ENCODE measurements at places on chromosomes 5 and 9.

DNA sequence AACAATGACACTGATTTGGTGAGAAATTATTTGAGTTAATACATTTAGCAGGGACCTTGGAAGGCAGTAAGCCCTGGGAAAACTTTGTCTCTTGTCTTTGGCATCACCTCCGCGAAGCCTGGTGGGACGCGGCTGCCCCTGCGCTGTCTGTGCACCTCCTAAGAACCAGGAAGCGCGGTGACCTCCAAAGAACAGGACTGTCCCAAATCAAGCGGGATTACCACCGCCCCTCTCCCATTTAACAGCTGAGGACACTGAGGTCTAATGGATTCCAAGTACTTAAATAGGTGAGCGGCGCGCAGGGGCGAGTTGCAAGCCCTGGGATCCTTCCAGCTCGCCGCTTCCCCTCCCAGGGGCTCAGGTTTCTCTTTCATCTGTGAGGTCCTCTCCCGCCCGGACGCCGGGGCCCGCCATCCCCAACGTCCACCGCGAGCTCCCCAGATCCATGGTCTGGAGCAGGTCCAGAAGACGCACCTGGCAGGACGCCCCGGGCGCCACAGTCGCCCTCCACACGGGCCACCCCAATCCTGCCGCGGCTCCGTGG is 432 bp downstream of the STARD4 start:
- DNase-seq: no peak

DNA sequence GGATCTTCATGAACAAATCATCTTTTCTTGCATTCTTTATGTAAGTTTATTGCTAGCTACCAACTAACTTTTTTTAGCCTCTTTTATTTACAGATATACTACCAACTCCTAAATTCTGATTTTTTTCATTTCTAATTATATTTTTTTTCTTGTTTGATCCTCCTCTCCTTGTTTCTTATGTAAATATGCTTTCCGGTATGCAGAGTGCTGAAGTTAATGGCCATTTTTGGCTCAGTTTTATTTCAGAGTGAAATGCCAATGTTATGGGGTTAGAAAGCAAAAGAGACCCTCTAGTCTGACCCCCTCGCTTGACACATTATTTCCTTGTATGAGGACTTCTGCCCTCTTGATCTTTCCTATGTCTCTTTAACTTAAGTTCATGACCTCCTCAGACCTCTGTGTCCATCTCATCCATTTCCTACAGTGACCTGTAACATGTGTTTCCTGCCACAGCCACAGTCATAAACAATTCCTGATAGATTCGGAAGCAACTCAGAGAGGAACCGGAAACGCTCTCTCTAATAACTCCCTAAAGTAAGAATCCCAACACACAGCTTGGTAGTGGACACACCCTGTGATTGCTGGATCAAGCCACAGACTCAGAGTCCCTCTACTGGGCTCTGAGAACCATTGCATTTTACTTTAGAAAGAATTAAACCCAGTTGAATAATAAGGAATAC is 42.9 kb upstream of the AFAP1L1 start:
- peak; percentile 13 for DNase-seq

- no peak for DNase-seq
These were observed 374.8 kb downstream of the EFNA5 start for GRCh38 chr5:107295914-107296313.

DNA sequence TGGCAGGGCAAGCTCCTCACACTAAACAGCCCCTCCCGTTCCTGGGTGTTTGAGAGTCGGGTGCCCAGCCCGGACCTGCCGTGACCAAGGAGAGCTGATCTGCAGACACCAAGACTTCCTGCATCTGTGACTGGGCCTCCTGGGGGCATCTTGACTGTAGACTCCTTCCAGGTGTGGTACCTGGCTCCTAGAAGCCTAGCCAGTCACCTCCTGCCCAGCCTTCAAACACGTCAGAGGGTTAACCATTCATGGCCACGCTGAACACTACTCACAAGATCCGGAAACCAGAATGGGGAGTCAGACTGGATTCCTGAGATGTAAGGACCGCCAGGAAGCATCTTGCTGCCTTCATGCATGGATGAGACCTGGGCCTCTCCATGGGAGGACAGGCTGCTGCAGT is 3.7 kb upstream of the LCN2 start:
- DNase-seq: no peak

GRCh38 chr9:91164724-91165520 is 196.8 kb downstream of the AUH start:
- DNase-seq: peak; percentile 58

DNA sequence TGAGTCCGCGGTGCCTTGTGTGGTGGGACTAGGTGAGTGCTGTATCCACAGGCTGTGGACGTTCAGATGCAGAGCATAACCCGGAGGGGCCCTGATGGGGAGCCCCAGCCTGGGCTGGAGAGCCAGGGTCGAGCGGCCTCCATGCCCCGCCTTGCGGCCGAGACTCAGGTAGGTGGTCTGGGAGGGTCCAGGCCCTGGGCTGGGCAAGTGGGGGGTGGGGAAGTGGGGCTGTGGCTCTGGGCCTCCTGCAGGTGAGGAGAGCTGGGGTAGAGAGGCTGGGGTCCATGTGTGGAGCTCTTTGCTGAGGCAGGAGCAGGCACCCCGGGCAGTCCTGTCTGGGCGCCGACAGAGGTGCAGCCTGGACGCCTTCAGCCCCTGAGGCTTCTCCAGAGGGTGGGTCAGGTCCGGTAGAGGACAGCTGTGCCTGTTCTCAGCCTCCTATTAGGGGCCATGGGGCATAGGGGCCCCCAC is 241.1 kb downstream of the CACNA1B start:
- no peak for DNase-seq

GRCh38 chr5:135993880-135994636 is 34.7 kb upstream of the TGFBI start:
- no peak for DNase-seq

- peak; percentile 20 for DNase-seq
These were observed at the start of gene TPM2 for GRCh38 chr9:35689542-35690293. TSS of gene TPM2 (minus strand) at chr9:35689925. CDS start at chr9:35689817, 108 bp downstream.

- no peak for DNase-seq
These were observed 17.9 kb downstream of the MRPS27 start for GRCh38 chr5:72302171-72302570.

DNA sequence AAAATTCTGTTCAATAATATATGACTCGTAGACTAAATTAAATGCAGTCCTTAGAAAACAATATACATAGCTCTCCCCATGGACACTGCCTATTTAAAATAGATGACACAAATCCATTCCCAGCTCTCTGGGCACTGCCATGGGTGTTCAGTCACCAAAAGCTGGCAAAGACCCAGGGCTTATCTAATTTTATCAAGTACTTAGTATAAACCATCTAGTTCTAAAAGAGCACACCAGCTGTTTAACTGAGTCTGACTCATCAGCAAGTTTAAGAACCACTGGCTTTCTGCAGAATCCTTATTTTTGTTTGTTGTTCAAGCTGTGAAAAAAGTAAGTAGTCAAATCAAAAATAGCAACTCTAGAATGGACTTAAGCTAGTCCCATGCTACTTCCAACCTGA is 107.6 kb downstream of the PLPP1 start:
- DNase-seq: peak; percentile 66

GRCh38 chr9:117135501-117136098 is 279.3 kb downstream of the ASTN2 start:
- no peak for DNase-seq

GRCh38 chr5:111211341-111211740 is 12.8 kb upstream of the CAMK4 start:
- DNase-seq: no peak

DNA sequence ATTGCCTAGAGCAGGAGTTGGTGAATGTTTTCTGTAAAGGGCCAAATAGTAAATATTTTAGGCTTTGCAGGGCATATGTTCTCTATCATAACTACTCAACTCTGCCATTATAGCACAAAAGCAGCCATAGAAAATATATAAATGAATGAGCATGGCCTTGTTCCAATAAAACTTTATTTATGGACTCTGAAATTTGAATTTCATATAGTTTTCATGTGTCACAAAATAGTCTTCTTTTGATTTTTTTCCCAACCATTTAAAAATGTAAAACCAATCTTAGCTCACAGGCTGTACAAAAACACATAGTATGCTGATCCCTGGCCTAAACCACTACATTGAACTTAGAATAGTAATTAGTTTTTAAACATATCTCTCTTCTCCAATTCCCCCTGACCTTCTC is 179.6 kb downstream of the ZNF462 start:
- no peak for DNase-seq

DNA sequence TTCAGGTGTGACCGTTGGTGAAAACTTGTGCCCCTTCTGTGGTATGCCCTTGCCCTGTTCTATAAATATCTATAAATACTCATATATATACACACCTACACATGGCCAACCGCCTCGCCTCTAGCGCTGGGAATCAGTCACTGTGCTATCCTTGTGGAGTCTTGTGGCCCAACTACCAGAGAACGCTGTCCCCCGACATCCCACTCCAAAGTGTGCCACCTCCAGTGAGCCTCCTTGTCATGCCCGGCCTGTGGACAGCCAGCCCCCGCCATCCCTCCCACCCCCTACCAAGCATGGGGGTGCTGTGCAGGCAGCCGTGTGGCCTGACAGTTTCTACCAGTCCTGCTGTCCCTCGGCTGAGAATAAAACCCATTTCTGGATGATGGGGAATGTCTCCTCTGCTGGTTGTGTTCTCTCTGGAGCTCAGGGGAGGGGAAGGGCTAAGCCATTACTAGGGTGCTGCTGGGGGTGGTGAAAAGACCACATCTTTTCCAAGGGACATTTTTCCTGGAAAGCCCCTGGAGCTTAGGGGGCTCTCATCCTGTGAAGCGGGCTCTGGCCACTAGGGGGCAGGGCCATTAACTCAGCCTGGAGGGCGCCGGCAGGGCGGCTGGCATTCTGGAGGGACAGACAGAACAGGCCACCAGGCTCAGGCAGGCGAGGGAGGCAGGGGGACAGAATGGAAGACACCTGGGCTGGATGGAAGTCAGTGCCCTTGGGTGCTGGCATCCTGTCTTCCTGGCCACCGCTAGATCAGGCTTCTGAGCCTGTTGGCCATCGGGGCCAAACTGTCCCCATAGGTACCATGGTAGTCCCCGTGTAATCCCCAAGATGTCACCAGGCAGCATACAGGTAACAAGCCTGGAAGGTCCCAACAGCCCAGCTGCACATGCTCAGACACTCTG is 20.7 kb downstream of the GOLGA2 start:
- peak; percentile 64 for DNase-seq

DNA sequence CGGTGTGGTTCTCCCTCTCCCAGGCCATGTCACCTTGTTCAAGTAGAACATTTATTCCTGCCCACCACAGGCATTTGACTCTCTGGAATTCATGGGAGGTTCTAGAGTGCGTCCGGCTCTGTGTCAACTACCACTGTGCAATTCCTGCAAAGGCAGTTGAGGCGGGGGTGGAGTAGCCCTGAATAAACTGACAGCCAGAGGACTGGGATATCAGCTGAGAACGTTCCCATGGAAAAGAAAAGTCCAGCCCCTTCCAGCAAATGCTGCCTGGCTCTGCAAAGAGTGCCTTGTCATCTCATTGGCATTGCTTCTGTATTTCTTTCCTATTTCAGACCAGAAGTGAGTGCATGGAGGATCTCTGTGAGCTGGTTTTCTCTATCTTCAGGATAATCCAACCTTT is 18.9 kb upstream of the MEGF9 start:
- DNase-seq: peak; percentile 90

DNA sequence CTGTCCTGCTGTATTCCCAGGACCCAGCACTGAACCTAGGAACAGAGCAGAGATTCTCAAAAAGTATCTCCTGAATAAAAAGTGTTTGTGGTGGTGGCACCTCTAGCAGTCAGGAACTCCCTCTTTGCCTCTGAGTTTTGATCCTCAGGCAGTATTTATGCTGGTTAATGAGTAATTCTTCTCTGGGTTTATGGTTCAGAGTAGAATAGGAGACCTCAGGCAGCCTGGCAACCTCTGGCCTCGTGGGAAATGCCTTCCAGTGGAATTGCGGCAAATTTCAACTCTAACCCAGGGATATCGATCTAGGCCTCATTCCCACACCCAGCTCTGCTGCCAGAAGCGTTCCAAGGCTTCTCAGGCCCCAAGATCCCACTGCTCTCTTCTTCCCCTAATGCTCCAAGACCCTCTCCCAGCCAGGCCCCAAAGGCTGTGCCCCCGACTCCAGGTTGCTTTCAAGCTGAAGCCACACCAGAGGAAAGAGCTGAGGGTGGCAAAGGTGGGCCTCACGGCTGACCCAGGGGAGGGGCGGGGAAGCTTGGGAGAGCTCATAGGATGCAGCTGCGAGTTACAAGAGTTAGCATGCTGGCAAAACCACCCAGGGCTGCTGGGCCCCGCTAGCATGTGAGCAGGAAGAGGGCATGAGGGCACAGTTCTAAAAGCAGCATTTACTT is 10.9 kb upstream of the HDHD3 start:
- DNase-seq: peak; percentile 84

DNA sequence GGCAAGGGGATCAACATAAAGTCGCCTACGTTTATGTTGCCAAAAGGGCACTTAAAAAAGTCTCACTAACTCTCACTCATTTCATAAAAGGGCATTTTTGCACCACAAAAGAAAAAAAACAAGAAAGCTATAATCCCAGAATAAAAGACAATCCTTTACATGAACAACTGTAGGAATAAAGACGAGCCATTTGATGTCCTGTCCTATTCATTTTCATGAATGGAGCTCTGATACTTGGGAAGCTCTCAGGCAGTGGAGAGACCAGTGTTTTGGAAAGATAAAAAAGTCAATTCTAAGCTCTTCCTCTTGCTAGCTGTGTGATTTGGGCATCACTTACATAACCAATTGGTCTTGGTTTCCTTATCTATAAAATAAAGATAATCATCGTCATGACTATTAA is 95.5 kb upstream of the EQTN start:
- DNase-seq: no peak

DNA sequence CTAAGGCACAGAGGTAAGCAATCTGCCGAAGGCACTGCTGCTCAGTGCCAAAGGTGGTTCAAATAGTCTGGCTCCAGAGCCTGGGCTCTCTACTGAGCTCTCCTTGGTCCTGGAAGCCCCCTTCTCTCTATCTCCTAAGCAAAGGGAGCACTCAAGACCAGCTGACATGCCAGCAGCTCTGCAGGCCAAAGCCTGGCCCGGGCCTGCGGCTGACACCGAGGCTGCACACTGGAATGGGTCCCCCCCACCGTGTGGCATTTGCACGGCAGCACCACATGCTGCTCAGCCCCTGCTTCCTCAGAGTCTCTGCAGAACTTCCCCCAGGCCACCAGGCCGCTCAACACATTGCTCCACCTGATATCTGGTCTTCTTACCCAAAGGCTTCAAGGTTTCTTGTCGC is 57.8 kb upstream of the GOLPH3 start:
- no peak for DNase-seq

- no peak for DNase-seq
These were observed 1045.7 kb upstream of the CDH9 start for GRCh38 chr5:28084069-28084468.
